ENCODE measurements at places on chromosomes 4 and X.

GRCh38 chr4:13963601-13964000 is 336.1 kb upstream of the BOD1L1 start:
- no peak for DNase-seq

DNA sequence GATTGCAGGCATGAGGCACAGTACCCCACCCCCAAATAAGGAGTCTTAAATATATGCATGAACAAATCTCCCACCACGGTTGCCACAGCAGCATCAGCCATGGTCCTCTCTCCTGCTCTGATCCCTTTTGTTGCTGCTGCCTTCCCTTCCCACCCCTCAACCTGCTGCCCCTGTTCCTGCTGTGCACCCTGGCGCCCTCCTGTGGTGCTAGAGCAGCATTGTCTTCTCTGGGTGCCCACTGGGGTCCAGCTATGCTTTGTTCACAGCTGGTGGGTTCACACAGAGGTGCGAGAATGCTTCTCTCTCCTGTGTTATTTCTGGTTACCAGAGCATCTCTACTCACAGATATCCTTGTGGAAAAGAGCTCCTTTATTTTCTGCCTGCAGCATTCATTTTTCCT is 116.2 kb downstream of the GATB start:
- DNase-seq, result no peak

DNA sequence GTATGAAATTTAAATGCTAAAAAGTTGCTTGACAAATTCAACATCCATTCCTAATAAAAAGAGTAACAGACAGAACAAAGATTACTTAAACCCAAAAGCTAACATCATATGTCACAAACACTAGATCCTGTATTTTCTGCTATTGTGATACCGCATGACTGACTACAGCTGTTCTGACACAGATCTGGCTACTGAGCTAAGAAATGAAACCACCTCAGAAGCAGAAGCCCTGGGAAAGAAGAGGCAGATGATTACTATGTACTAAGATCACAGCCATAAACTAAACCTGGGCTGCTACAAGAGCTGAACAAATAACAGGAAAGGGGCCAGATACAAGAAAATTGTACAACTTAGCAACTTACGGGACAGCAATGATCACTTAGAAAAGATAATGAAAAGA is 9.4 kb downstream of the LETM1 start:
- DNase-seq, result no peak

DNA sequence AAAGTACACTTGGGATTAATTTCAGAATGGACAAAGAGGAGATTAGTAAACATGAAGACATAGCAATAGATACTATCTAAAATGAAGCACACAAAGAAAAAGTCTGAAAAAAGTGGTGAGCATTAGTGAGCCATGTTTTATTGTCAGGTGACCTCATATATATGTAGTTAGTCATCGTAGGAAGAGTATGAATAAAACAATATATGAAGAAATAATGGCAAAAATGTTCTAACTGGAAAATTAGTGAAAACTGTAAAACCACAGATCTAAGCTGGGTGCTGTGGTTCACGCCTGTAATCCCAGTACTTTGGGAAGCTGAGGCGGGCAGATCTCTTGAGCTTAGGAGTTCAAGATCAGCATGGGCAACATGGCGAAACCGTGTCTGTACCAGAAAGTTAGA is 67.9 kb downstream of the RBPJ start:
- no peak for DNase-seq

DNA sequence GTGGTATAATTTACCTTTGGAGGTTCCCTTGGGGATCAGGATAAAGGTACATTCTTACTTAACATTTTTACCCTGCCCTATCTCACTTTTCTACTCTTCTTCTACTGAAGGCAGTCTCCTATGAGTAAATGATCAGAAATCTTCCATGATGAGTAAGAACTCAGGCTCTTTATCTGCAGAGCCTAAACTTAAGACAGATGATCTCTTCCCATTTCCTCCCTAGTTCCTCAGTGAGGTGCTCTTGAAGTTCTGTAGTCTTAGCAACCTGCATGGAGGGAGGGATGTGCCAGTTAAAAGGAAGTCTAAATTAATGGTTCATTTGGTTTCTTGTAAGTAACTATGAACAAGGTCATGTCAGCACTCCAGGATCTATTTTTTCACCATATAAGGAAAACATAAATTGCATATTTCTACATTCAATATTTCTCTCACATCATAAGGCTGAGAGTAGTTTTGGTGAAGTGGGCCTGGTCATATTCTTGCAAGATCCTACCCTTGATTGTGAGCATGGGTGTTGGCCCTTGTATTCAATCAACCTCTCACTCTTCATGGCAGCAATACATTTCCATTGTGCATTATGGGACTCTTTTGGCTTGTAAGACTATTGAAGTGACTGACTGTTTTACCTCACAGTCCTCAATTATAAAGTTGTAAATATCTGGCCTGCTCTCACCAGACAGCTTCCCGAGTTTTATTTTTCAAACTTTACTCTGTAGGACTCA is 295.5 kb downstream of the SLC7A11 start:
- DNase-seq, result no peak

DNA sequence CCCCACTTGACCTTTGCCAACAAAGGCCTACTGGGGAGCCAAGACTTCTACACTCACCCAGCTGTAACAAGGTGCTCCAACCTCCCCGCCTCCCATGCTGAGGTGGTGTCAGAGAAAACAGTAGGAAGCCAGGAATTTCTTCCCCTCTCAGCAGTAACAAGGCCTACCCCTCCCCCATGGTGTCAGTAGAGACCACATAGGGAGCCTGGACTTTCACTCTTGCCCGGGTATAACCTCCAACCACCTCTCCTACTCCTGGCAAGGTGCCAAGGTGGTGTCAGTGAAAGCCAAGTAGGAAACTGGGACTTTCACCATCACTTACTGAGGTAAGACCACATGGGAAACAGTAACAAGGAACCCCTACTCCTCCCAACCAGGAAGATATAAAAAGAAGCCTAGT is 93.1 kb downstream of the SLC16A2 start:
- no peak for DNase-seq

DNA sequence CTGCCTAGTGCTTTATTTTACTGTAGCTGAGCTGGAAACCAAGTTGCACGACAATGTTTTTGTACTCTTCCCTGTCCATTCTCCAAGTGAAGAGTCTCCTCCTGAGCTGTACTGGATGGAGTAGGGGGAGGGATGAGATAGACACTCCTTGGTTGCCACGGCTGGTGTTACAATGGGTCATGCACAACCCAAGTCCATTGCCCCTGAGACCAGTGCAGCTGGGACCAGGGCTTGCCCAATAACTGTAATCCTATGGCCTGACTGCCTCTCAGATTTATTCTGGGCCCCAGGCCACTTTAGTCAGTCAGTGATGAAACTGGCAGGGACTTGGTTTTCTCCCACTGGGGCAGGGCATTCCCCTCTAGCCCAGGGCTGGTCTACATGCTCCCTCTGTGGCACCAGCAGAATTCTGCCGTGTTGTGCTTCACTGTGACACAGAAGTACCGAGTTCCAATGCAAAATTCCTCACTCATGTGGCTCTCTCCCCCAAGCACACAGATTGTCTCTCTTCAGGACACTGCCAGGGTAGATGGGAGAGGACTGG is 203.3 kb upstream of the PCDH18 start:
- no peak for DNase-seq

- no peak for DNase-seq
These were observed 810.0 kb downstream of the RAB28 start for GRCh38 chr4:12674184-12674583.

DNA sequence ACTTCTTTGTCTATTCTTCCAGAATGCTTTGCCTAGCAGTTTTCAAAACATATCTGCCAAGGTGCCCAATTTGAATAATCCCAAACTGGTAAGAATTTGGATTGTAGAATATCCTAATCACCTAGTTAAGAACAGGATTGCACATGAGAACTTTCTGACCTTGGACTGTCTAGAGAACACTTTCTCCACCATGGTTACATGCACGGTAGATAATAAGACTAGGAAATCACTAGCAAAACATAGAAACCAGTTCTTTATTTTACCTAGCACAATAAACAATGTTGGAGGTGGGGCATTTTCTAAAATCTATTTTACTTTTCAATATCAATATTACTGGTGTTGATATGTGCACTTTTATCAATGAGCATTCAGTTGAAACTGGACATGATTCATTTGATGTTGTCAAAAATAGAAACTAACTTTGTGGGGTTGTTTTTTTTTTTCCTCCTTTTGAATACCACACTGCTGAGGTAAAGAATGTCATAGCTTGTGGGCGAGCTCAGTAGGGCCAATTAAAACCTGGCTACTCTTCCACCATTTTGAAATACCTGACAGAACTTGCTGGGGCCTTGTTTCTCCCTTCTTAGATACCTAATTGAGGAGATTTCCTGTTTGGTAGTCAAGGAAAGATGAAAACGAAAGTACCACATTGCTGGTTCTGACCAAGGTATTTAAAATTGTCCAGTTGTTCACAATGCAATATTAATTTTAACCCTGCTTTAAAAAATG is 10.4 kb downstream of the MID1IP1 start:
- DNase-seq, result no peak

DNA sequence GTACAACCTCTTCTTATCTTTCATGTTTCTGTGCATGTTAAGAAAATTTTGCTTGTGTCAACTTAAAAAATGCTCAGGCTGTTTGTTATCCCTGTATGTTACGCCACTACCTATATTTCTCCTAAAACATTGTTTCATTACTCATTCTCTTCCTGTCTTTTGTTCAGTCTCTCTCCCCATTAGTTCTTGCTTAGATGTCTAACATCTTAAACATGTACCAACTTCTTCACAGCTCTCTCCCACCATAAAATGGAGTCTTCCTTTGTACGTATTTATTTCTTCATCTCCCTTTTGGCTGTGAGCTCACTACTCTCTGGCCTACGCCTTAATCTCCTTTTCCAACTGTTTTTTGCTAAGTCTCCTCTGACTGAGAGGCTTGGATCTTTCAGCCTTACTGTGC is 36.4 kb downstream of the PCDH7 start:
- DNase-seq, result no peak

DNA sequence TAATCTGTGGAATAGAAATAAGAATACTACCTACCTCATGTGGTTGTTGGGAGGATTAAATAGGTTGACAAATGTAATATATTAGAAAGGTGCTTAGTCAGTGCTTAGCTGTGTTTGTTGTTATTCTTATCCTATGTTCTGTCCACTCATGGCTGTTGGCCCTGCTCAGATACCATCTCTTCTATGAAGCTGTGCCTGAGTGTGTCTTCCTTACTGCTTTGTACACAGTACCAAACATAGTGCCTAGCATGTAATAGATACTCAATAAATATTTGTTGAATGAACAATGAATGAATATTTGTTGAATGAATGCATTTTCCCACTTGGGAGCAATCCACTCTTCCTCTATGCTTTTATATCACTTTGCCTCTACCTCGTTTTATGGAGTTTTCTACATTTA is 57.2 kb downstream of the NHS start:
- no peak for DNase-seq

DNA sequence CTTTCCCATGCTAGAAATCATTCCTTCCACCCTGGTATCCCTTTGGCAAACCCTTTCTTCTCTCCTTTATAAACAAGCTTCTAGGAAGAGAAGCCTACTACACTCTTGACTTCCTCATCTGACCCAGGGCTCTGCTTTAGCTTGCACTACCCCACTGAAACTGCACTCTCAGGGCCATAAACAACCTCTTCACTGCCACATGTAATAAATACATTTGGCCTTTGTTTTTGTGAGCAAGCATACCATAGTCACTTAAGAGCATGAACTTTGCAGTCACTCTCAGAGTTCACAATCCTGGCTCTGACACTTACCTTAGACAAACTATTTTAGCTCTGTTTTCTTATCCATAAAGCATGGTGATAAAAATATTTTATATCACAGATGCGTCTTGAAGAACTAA is 50.7 kb upstream of the USP38 start:
- DNase-seq, result no peak

DNA sequence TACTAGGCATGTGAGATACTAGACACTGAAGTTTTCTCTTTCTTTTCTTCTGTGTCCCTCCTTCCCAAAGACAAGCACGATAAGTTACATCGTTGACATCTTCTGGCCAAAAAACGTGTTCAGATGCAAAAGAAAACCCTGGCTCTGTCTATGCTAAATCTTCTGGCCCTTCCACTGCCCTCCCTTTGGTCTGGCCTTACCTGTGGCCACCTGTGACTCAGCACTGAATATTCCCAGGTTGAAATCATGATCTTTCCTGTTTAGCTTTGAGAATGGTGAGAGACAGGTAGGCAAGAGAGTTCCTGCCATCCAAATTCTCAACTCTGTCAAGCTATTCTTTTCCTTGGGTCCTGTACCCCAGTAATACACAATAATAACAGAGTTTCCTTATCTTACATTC is 12.3 kb downstream of the CLCN5 start:
- no peak for DNase-seq

DNA sequence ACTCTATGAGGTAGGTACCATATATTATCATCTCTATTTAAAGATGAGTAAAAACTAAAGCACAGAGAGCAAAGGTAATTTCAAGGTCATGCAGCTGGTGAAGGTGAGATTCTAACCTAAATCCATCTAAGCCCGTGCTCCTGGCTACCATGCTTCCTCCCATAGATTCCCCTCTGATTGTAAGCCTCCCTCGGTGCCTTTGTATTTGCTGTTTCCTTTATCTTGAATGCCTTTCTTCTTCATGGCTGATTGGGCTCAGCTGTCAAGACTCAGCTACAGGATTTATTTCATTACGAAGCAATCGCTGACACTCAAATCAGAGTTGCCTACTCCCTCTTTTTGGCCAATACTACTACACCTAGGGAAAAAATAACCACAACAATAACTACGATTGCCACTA is 217.1 kb downstream of the ARAP2 start:
- no peak for DNase-seq

DNA sequence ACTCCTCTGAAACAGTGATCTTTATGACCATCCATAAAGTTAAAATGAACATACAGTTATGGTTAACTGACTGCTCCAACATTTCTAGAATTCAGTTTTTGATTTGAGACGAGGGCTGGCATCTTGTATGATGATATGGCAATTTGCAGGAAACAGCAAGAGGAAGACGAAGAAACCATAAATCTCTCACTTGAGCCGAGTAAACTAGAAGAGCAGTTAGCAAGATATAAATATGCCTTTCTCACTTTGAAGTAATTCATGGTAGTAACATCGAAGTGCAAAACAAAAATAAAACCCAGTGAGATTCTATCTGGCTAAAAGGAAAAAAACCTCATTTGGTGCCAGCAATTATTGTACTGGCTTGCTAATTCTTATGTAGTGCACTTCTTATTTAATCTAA is 139.0 kb upstream of the SPRY1 start:
- no peak for DNase-seq

DNA sequence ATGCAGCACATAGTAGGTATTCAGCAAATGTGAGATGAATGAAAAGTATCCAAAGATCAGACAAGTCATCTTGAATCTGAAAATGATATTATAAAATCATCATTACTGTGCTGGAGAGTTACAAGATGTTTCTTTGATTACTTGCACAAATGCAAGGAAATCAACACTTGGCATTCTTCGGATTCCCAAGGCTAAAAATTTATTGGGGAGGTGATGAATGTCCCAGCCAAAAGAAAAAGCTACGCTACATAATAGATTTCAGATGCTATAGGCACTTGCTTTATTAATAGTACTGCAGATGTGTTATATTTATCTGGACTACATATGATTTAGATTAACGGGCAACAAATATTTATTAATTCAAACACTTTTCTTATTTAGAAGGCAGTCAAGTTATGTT is 286.7 kb upstream of the TENM3 start:
- no peak for DNase-seq
